CD4-positive, alpha-beta T cell (primary cell): ENCODE measurements at places on chromosomes 6 and 20.

DNA sequence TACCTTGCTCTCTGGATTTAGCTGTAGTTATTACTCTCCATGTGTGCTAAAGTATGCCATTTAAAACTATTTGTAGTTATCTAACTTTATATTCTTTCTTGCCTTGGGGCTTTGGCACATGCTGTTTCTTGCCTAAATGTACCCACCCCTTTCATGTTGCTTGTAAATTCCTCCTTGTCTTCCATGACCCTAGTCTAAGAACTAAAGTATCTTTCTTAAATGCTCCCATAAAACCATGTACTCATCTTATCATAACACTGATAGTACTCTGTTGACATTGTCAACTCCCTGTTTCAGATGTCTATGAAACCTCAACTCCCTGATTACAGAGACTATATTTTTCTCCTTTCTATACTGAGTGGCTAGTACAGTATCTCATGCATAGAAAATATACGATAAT is 564.9 kb upstream of the IRAK1BP1 start:
- no peak for DNase-seq

DNA sequence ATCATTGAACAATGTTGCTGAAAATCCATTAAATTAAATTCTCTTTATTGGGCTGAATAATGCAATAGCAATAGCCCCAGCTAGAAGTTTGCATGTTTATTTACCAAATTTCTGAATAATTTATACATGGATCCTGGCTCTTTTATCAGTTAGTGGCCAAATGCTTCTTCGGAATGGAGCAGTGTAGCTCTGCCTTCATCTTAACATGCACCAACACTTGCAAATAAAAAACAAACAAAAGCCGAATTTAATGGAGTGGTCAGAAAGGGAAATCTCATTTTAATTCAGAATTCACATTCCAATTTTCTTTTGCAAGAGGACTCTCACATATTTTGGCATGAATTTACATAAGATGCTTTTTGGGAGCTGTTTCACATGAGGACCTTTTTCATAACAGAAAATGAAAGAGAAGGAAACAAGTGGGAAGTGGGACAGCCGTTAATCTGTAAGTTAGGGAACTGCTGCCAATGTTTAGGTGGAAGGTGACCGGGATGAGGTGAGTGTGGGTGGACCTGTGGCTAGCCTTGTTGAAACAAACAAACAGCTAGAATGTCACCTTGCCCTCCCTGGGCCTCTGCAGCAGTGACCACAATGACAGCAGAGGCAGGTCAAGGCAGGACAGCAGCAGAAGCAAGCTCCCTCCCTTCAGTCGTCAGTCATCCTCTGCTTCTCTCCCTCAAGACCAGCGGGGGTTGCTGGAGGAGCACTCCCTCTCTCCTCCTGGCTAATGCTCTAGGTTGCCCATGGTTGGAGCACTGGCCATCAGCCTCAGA is 73.2 kb downstream of the INSM1 start:
- no peak for DNase-seq

DNA sequence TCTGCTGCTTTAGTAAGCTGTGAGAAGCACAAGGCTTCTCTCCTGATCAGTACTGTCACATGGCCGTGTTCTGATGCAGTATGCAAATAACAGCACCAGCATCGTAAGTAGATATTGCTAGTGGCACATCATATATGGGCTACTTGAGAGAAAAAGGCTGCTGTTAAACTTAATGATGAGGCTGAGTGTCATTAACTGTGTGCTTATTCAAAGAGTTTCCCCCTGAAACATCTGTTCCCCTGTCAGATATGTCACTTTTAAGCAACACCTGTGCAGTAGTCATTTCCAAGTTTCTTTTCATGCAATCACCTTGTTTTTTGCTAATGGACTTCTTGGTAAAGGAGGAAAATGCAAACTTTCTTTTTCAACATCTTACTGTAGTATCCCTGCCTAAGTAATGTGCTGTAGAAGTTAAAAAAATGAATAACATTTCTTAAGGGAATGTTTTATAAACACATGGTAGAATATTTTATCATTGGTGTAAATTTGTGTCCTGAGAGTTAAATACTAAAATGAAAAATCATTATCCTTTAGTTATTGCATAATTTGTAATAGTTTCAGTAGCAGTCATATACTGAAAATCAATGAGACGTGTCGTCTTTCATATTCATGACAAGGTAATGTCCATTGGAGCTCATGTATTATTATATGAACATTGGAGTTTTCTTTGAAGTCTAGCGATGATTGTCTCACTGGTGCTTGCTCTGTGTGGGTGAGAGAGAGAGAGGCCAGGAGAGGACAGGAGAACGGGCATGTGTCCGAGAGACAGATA is 366.3 kb downstream of the CDKAL1 start:
- no peak for DNase-seq

DNA sequence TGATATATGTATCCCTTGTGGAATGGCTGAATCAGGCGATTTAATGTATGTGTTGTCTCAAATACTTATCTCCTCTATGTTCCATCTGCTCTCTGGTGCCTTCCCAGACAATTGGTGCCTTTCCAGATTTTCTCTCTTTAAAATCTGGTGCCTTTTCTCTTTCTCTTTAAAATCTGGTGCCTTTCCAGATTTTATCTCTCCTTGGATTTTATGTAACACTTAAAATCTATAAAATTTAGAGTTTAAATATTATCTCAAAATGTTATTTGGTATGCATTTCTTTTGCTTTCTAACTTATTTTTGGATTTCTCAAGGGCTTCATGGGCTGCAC is 116.3 kb downstream of the KIF13A start:
- DNase-seq: no peak

GRCh38 chr20:3739926-3740451 is 7.5 kb downstream of the HSPA12B start:
- DNase-seq: no peak

GRCh38 chr6:157928428-157928827 is 53.2 kb upstream of the SYNJ2 start:
- DNase-seq: no peak

GRCh38 chr6:144953552-144954240 is 668.6 kb downstream of the UTRN start:
- no peak for DNase-seq
